ENCODE measurements at places on chromosomes 16 and 17.

- no peak for DNase-seq
These were observed 1.0 kb upstream of the GLG1 start for GRCh38 chr16:74607962-74608356.

DNA sequence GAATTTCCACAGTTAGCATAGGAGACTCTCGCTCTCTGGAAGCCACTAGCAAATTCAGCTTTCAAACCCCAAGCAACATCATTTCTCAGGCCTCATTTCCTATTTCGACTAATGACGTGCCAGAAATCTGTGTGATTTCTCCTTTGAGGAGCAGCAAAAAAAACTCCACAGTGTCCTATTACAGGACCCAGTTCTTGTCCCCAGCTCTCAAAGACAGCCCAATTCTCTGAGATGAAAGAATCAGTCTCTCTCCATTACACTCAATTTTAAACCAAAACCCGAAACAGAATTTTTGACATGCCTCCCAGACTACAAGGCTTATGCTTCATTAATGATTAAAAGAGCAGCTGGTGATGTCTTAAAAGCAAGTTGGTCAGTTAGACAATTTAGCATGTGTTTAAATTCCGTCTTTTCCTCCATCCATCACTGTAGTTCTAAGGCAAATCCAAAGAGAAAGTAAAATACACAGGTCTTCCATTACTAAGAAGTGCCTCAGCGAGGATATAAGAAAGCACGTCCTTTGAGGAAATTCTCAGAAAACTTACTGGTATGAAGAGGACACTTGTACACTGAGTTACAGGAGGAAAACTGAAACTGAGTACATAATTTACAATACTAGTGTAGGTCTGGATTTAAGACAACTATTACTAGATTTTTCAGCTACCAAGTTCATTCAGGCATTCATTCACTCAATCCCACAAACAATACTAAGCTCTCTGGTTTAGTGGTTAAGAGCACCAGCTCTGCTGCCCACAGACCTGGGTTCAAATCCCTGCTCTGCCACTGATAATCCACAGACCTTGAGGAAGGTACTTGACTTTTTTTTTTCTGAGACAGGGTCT, 12.5 kb downstream of the TOM1L2 start:
- peak; percentile 48 for DNase-seq

DNA sequence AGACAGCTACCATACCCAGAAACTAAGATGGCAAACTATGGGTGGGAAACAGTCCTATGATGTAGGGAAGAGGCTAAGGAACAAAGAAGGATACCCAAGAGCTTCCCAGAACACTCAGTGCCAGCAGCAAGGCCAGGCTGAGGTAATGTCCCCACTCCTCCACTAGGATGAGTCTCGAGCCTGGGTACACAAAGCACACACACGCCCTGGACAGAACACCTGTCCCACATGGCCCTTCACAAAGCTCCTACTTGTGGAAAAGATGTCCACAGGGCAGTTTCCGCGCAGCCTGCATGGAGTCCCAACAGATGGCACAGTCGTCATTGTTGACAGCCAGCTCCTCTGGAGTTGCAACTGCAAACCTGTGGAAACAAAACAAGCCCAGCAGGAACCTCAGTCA, 23.9 kb downstream of the AMFR start:
- no peak for DNase-seq

DNA sequence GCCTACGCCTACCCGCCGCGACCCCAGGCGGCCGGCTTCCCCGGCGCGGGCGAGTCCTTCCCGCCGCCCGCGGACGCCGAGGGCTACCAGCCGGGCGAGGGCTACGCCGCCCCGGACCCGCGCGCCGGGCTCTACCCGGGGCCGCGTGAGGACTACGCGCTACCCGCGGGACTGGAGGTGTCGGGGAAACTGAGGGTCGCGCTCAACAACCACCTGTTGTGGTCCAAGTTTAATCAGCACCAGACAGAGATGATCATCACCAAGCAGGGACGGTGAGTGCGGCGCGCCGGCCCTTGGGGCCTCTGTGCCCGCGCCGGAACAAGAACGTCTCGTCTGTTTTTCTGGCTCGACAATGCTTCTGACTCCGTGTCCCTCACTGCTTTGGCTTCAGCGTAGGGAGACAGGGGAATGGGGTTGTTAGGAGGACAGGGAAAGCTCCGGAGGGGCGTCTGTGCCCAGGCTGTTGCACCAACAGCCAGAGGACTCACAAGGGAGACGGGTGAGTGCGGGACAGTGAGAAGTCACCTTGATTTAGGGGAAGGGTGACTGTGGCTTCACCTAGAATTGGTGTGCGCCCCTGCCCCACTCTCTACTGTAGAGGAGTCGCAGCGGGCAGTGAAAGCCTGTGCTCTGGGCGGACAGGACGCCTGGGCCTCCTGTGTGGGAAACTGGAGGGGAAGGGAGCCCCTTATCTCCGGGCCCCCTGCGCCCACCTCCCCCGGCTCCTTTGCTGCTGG, 806 bp downstream of the TBX21 start:
- DNase-seq = no peak

DNA sequence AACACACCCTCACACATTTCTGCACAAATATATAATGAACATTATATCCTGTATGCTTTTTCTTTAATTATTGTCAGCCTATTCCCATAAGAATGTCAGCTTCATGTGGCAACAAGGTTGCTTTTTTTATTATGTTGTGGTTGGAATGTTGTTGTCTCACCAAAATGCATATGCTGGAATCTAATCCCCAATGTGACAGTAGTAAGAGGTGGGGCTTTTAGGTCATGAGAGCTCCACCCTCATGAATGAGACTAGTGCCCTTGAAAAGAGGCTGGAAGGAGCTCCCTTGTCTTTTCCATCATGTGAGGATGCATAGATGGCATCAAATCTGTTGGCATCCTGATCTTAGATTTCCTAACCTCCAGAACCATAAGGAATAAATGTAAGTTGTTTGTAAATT, 131.3 kb upstream of the IRX6 start:
- no peak for DNase-seq

DNA sequence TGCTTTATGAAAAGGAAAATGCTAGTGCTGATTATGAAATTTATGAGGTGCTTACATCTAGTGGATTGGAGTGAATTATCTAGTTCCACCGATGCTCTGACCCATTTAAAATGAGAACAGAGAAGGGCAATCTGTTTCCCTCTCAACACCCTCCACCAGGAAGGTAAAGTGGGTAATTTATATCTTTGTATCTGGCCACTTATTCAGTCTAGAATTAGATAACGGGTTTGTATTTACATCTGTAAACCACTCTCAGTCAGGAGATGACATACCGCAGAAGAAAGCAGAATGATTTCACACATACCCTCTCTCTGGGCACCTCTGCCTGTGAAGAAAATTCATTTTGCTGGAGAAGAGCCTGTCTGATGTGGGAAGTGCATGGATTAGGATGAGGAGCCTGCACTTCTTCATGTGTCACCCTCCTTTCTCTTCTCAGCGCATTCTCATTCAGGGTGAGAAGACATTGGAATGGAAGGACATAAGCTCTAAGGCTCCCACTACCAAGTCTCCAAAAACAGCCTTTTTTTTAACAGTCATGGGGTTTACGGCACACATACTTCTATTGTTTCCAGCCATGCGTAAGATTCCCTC, 646.7 kb upstream of the SALL1 start:
- DNase-seq = no peak

GRCh38 chr16:50371936-50372595, 3.3 kb upstream of the BRD7 start:
- DNase-seq = no peak

GRCh38 chr17:11807606-11808005, 189.7 kb downstream of the ZNF18 start:
- DNase-seq = no peak

GRCh38 chr16:4376126-4376892, 4.7 kb downstream of the VASN start:
- DNase-seq = no peak

- DNase-seq = no peak
These were observed 451.2 kb upstream of the PSMD7 start for GRCh38 chr16:73845238-73846006.

GRCh38 chr16:12573300-12573699, 230.4 kb downstream of the CPPED1 start:
- DNase-seq = no peak

GRCh38 chr16:48812856-48813255, 202.9 kb upstream of the N4BP1 start:
- DNase-seq = no peak

GRCh38 chr17:8141741-8142140, 10.5 kb downstream of the PER1 start:
- peak; percentile 24 for DNase-seq

- DNase-seq = peak; percentile 39
These were observed 9.9 kb upstream of the CCL5 start for GRCh38 chr17:35889818-35890773.

GRCh38 chr16:50260206-50261159, 5.9 kb upstream of the ADCY7 start:
- DNase-seq = no peak

- no peak for DNase-seq
These were observed 5.3 kb upstream of the HS3ST6 start for GRCh38 chr16:1923299-1924034.

GRCh38 chr17:33970279-33970678, 284.8 kb upstream of the CCL2 start:
- no peak for DNase-seq

GRCh38 chr16:22898874-22899348, 84.9 kb downstream of the HS3ST2 start:
- peak; percentile 33 for DNase-seq

GRCh38 chr16:4570086-4570485, 13.9 kb downstream of the C16orf96 start:
- no peak for DNase-seq

Measured in CD4-positive, alpha-beta T cell treated with Interleukin-17A for 1 hour (primary cell).